Stimulated activated CD4-positive, alpha-beta T cell treated with anti-CD3 and anti-CD28 coated beads, Interleukin-1b, Interleukin-23, amount 100 ng/mL, for 1 hour (primary cell): ENCODE measurements at places on chromosomes 6 and 20.

- DNase-seq = no peak
These were observed 21.5 kb downstream of the ACSS1 start for GRCh38 chr20:25036331-25036936.

GRCh38 chr6:106972500-106972899, 2.0 kb downstream of the CD24 start:
- DNase-seq = no peak

- no peak for DNase-seq
These were observed 67.2 kb upstream of the KIF25 start for GRCh38 chr6:167930295-167930694.

GRCh38 chr20:23164176-23164601, 78.1 kb upstream of the CD93 start:
- no peak for DNase-seq

GRCh38 chr20:53813636-53814035, 220.0 kb upstream of the ZNF217 start:
- no peak for DNase-seq

DNA sequence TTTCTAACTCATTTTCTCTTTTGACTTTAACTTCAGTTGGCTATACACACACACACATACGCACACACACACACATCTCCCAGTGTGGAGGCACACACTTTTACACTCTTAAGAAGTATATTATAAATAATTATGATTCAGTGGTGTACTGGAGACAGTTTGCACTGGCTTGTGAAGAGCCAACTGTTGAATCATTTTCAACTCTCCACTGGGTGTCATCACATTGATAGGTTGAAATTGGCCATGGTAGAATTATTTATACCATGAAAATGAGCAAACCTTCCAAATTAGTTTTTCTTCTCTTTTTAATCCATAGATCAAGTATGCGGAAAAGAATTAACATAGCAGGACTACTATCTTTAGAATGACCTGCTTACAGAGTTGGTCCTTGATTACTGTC, 407.1 kb downstream of the BMP2 start:
- DNase-seq = no peak

- no peak for DNase-seq
These were observed 226.6 kb upstream of the EXOC2 start for GRCh38 chr6:919500-919899.

GRCh38 chr6:12296255-12296573, 6.1 kb downstream of the EDN1 start:
- no peak for DNase-seq

- no peak for DNase-seq
These were observed 292.8 kb downstream of the CLIC5 start for GRCh38 chr6:45722876-45723275.

DNA sequence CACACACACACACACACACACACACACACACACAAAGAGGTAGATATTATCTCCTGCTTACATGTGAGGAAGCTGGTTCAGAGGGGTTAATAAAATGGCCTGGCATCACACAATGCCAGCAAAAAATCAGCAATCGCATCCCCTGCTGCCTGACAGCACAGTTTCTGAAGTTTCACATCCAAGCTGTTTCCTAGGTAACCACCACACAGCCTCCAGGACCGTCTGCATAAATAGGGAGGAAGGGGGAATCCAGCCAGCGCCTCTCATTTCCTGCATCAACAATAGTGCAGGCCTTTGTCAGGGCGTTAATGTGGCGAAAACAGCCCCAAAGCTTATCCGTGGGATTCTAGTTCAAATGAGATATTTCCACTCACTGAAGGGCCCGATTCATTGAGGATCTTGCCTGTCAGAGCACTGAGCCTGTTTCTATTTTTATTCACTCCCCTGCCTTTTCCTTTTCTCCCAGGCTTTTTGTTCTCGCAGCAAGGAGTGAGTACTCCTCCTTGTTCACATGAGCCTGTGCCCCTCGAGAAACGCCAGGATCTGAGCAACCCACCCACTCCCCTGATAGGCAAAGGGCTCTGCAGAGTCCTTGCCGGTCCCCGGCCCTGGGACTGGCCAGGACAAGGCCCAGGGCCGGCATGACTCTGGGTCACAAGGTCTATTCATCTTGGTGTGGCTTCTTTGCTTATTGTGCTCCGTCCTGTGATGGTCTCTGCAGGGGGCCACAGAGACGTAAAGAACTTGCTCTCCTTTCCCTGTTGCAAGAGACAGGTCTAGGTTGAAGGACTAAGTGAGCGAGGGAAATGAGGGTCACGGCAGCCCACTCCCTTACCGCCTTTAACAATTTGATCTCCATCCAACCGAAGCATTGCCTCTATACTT, 32.7 kb downstream of the TUBB2B start:
- DNase-seq = no peak

GRCh38 chr6:158970640-158971275, 29.2 kb downstream of the RSPH3 start:
- DNase-seq = no peak

- DNase-seq = no peak
These were observed 110.3 kb downstream of the COL19A1 start for GRCh38 chr6:69976591-69977090.

DNA sequence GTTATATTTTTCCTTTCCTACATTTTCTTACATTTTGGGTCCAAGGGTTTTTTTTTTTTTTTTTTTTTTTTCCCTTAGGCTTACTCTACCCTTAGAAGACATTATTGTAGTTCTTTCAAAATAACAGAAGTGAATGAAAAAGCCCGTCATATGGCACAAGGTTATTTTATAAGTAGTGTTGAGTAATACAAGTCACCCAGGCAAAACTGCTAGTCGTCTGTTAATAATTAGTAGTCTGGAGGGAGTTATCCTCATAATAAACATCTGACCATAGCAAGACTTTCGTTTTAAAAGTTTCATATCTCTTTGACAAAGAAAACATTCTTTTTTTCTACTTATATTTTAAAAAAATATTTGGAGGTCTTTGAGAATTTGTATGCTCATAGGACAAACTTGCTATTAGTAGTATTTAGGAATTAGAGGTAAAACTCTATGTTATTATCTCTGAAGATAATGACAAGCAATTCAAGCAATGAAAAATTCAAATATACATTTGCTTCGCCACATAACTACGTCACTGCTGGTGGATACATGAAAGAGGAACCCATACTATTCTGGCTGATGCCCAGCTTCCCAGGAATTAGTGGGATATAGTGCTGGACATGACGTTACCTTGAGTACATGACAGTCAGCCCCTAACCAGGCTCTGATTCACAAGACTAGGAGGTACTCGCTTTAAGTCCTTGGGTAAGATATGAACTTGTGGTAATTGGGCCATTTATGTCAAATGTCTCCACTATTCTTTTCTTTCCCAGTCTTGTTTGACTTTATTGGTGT, 532.8 kb downstream of the GRIK2 start:
- no peak for DNase-seq

- no peak for DNase-seq
These were observed 129.7 kb upstream of the AKAP12 start for GRCh38 chr6:151109869-151110575.

DNA sequence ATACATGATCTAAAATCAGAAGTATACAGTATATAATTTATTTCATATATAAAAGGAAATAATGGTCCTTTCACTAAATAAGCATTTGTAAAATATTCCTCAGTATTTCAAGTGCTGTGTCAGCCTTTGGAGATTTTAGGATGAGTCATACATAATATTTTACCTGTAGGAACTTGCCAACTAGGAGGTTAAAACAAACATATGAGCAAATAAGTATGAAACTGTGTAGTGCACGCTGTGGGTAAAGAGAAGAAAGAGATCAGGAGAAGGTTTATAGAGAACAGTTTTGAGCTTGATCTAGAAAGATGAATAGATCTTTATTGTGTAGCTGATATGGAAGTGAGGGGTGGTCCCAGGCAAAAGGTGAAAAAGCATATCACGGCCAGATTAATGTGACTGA, 169.9 kb upstream of the RNF217 start:
- DNase-seq = no peak

- DNase-seq = no peak
These were observed 250.5 kb downstream of the ESR1 start for GRCh38 chr6:152057832-152058498.

DNA sequence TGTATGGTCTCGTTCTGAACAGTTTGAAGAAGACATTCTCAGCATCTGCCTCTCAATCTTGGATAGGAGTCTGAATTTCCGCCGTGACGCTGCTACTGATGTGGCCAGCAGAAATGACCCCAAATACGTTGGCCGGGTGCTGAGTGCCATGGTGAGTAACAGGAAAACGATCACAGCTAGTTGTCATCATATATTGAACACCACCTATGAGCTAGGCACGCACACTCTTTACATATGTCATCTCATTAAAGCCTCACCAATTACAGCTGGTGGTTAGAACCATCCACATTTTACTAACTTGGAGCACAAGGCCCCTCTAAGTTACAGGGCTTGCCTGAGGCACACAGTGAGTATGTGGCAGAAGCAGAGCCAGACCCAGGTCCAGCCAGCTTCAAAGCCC, 17.1 kb downstream of the TGM3 start:
- DNase-seq = no peak

- no peak for DNase-seq
These were observed 15.0 kb downstream of the BLTP3A start for GRCh38 chr6:34806738-34807453.

DNA sequence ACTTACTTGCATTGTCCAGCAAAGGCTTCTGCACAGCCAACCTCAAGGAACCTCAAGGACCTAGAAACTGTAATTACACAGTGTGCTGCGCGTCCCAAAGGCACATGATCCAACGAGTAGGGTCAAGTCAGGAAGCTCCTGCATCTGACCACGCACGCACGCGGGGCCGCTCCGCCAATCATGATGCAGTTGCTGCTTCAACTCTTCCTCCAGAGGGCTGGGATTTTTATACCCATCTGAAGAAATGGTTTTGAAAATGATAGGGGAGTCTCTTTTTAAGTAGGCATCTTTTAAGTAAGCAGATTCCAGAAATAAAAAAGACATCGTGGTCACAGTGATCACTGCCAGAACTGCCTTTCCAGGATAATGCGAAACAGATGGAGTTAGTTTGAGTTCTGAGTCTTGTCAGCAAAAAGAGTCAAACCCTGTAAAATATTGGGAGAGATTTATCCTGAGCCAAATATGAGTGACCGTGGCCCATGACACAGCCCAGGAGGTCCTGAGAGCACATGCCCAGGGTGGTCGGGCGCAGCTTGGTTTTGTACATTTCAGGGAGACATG, 34.0 kb downstream of the KIF25 start:
- no peak for DNase-seq

DNA sequence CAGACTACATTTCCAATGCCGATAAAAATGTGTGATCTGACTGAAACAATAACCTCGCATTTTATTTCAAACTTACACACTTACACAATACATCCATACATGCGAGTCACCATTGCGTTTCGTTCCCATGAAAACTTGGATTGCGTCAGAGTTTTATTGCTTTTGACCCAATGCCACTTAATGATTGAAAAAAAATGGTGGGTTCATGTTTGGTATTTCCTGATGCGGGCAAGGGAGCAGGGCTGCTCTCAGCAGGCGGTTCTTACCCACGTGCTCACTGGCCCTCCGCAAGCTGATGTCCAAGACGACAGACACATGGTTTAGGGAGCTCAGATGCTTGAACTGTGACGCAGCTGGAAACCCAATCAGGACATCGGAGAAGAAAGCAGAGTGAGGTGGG, 281.0 kb upstream of the SULF2 start:
- no peak for DNase-seq

DNA sequence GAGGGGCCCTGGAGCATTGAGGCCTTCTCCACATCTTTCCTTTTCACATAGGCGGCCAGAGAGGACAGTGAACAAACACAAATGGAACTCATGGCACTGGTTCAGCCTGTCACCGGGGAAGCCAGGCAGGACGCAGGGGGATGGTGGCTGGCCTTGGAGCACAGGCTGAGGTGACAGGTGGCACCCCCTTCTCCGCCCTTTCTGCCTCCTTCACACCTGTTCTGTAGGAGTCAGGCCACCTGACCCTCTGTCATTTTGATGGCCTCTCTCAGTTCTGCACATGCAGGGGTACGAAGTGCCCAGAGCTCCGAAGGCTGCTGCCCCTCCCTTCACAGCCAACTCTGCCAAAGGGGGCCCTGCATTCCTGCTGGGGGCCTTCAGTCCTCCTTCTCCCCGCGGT, 60.8 kb downstream of the CD40 start:
- no peak for DNase-seq

DNA sequence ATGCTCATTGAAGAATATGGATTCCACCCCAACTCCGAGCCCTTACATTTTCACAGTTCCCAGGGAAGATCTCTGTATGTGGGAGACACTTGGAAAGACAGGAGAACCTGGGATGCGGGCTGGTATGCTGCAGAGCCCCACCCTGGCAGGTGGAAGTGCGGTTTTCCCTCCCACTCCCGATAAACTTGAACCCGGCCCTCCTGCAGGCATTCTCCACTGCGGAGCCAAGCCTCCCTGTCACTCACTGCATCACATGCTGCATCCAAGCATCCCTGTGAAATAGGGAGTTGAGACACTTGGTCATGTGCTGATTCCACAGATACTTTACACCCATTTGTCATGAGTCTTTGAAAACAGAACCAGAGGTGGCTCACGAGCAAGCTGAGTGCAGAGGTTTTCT, 35.4 kb downstream of the TMEM242 start:
- DNase-seq = no peak

- no peak for DNase-seq
These were observed 187.2 kb upstream of the KCNG1 start for GRCh38 chr20:51210084-51210483.

DNA sequence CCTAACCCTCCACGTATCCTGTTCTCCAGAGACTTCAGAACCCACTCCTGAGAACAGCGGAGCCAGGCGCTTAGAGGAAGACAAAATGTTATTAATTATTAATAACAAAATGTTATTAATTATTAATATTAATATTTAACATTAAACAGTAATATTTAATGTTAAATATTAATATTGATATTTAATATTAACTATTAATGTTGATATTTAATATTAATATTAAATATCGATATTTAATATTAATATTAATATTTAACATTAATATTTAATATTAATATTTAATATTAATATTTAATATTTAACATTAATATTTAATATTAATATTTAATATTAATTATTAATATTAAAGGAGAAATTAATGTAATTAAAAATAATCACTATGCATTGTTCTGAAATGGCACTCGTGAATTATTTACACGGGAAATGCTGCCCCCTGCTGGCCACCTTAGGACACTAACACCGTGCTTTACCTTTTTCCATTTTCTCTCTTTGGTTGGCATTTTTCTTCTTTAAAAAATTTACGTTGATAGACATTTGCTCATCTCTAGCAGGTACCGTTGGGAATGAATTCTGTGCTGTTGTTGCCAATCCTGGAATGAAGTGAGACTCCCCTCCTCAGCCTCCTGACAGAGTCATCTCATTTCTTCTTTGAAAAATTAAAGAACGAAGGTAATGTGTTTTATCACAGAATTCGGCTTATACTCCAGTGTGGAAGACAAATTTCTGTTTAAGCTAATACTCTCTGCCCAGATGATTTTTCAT, 7.5 kb upstream of the GGTLC1 start:
- DNase-seq = peak; percentile 18

GRCh38 chr20:17226410-17227218, at the start of gene PCSK2:
Gene PCSK2 (plus strand): TSS chr20:17227040. CDS start chr20:17227306, 266 bp downstream.
- DNase-seq = no peak
